Activated naive CD4-positive, alpha-beta T cell treated with anti-CD3 and anti-CD28 coated beads for 36 hours (primary cell): ENCODE measurements at places on chromosomes 5 and 9.

GRCh38 chr9:78133751-78134150 is 102.1 kb upstream of the CEP78 start:
- DNase-seq, result peak; percentile 28

GRCh38 chr5:181204113-181204825 is 727 bp downstream of the TRIM7 start:
- DNase-seq, result no peak

DNA sequence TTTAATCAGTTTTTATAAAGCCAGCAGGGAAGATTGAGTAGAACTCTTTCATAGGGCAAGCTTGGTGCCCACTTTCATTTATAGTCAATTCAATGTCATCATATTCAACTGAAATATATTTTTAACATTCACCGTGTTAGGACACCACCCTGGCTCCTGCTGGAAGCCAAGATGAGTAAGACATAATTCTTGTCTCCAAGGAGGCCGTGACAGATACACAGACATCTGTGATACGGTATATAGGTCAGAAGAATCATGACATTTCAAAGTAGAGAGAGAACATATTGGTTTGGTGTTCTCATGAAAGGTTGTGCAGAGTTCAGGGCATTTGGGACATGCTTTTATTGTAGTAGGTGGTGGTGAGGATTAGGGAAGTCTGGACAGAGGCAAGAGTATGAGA is 120.1 kb downstream of the CMYA5 start:
- DNase-seq, result no peak

- DNase-seq, result no peak
Measured at GRCh38 chr5:56616454-56617160, 198.7 kb upstream of the MAP3K1 start.

DNA sequence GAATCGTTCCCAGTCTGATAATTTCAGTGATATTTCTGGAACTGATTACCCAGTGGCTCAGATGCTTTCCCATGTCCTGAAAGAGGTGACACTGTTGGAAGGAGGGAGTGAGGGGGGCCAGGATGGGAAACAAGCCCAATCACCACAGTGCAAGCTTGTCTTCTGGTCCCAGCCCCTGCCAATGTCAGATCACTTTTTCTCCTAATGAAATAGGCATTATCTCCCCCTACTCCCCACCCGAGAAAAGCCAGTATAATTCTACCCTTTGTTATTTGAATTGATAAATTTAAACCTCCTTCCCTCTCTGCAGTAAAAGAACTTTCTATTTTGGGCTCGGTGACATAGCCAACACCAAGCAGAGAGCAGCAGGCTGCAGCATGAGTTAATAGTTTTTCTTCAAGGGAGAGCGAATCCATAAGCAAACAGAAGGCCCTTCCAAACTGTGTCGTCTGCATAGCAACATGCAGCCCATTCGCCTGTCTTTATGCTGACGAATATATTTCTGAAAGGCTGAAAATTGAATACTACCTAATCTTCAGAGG is 14.6 kb upstream of the PPP2CA start:
- no peak for DNase-seq

GRCh38 chr9:118028225-118028624 is 324.0 kb downstream of the TLR4 start:
- DNase-seq, result no peak

DNA sequence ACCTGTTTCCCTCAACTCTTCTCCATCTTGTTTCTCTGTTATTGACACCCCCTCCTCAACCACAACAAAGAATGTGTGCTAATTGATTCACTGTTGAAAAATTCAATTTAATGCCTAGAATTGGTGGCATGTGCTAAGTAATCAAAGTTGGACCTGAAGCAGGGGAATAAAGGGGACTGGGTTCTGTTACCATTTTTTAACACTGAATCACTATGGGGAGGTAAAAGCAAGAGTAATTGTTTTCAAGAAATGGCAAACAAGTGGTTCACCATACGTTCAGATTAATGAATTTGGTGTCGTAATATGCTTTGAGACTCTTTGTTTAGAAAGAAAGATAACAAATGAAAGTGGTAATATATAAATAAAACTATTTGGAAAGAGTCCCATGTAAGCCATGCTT is 17.0 kb upstream of the SSBP2 start:
- DNase-seq, result no peak

DNA sequence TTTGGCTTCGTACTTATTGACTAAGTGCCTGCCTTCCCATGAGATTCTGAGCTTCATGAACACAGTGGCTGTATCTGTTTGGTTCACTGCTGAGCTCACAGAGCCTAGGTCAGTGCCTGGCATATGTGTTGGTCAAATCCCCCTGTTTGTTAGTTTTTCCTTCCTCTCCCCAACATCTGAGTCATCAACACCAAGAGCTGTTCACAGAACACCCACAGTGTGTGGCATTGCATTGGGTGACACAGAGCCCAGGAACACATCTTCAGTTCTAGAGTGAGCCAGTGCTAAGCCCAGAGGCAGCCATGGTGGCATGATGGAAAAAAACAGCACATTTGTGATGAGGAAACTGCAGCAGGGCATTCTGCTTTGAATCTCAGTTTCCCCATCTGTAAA is 294.6 kb downstream of the SEC61B start:
- DNase-seq, result peak; percentile 9

DNA sequence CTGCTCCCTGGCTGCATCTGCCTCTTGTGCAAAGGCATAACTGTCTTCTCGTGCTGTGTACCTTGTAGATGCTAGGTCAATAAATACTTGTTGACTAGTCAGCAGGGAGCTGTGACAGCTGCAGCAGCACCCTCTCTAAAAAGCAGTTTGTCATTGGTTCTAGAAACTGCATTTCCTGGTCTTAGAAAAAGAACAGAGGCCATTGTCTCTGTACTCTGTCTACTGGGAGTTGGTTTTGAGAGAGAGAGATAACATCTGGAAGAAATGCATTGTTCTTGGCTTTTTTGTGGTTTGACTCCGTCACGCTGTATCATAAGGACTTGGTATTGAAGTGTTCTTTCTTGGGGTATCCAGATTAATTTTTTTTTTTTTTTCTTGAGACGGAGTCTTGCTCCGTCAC is 32.3 kb downstream of the SH3GLB2 start:
- no peak for DNase-seq

DNA sequence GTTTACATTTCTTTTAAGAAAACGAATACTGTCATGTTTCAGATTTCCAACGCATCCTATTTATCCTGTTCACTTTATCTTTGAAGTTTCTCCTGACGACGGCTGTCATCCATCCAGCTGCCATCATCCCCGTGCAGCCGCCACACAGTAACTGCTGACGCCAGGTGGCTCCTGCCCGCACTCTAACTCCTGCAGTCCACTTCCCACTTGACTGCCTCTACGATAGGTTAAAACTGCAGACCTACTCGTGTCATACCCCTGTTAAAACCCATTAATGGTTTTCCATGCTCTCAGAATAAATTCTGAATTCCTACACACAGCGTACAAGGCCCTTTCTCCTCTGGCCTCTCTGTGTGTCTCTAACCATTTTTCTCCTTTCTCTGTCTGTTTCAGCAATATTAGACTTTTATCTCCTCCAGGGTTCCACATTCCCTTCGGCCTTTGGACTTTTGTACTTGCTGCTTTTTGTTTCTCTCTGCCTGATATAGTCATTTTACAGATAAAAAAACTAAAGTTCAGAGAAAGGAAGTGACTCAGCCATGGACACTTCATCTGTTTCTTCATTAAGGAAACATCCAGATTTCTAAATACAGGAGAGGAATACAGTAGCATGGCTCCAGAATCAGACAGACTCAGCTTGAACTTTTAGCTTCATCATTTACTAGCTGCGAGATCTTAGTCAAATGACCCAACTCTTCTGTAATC is 84.9 kb downstream of the ADAMTS12 start:
- DNase-seq, result no peak

DNA sequence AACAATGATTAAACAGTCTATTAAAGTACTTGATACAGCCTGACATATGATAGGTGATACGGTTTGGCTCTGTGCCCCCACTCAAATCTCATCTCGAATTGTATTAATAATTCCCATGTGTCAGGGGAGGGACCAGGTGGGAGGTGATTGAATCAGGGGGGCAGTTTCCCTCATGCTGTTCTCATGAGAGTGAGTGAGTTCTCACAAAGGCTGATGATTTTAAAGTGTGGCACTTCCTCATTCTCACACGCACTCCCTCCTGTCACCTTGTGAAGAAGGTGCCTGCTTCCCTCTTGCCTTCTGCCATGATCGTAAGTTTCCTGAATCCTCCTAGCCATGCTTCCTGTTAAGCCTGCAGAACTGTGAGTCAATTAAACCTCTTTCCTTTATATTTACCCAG is 40.1 kb upstream of the TARS1 start:
- no peak for DNase-seq

DNA sequence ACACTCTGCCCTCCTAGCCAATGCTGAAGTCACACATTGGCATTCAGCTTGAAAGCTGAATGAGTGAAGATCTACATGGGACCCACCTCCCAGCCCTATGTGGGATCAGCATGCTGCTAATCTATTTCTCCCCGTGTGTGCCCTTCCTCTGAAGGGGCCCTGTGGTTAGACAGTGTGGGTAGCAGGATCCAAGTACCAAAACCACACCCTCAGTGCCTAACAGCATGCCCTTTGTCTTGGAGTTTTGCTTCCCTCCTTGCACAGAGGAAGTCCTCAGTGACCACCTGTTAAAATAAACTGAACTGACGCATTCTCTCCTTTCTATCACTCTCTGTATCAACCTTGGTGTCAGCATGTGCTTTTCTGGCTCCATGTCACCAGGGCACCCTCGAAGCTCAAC is 25.0 kb downstream of the SH3TC2 start:
- DNase-seq, result peak; percentile 21

GRCh38 chr9:89863837-89864236 is 259.0 kb downstream of the GADD45G start:
- DNase-seq, result no peak

DNA sequence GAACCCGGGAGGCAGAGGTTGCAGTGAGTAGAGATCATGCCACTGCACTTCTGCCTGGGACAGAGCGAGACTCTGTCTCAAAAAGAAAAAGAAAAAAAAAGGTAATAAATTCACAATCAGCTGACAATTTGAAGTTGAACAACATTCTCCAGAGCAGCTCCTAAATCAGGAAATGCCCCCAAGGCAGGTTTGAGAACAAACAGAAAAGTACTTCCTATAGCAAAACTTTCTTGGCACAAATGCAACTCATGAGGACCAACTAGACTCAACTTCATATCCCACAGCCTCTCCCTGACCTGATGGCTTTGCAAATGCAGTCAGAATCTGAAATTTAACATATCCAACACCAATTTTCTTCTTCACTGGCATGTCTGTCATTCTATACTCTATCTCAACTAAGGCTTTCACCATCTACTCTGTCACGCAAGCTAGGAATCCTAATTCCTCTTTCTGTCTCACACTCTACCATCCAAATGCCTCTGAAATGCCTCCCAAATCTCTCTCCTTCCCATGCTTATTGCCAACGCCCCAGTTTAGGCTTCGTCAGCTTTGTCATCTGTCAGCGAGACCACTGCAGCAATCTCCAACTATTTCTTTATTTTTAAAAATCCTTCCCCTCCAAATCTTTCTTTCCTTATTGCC is 113.3 kb downstream of the MAPKAP1 start:
- no peak for DNase-seq

DNA sequence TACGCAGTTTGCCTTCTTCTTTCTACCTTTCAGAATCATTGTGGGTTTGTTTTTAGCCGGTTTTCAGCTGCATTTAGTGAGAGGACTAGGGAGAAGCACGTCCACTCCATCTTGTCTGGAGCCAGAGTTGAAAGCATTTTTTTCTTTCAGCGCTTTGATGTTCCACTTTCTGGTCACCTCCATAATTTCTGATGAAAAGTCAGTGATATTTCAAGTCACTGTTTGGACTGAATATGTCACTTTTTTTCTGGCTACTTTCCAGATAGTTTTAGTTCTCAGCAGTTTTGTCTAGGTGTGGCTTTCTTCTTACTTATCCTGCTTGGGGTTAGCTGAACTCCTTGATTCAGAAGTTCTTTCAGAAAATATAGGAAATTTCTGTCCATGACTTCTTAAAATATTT is 123.9 kb upstream of the IER5L start:
- no peak for DNase-seq

DNA sequence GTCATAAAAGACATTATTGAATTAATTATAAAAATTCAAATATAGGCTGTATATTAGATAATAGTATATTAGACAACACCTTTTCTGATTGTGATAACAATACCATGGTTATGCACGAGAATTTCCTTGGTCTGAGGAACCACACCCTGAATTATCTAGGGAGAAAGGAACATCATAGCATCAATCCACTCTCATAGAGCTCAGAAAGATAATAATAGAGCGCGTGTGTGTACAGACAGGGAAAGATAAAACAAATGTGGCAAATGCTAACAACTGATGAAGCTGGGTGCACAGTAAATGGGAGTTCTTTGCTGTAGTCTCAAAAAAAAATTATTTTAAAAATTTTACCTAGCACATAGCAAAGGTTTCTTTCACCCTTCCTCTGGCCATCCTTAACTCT is 143.5 kb downstream of the CDK5RAP2 start:
- DNase-seq, result no peak

- no peak for DNase-seq
Measured at GRCh38 chr5:26482076-26482809, 556.1 kb downstream of the CDH9 start.

- peak; percentile 92 for DNase-seq
Measured at GRCh38 chr5:176837707-176838115, 27.4 kb downstream of the UNC5A start.

DNA sequence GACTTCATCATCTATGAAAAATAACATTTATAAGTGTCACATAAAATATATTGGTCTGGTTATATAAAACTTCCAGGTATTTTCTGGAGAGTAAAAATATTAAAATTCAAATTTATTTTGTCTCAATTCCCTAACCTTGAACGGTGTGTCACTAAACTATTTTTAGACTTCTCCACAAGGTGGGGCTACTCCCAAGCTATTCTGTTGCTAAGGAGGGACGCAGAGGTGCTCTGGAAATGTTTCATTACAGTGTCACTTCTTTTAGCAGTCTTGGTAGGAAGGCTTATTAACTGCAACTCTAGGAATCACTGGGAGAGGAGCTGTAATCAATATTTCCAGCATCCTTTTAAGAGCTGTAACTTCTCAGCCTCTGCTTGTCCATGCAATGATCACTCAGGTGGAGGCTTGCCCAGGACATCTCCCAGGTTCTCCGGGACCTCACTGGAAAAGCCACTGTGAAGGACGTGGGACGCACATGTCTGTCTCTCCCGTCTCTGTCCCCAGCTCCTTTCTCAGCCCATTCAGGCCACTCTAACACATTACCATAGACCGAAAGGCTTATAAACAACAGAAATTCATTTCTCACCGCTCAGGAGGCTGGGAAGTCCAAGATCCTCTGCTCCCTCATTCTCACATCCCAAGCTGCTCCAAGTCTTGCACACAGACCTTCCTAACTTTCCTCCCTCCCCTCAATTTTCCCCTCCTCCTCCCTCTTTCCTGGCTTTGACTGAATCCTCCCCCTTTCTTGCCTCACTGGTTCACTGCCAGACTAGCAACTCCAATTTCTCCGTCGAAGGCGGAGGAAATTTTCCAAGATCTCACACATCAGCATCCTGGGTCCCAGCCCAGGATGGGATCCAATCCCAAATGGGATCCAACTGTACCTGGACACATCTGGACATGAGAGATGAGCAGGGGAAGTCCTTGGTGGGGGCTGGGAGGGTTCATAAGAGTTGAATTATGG is 32.7 kb upstream of the DNAH5 start:
- no peak for DNase-seq
